AG04449 (cell line): ENCODE measurements at places on chromosomes 11 and 22.

DNA sequence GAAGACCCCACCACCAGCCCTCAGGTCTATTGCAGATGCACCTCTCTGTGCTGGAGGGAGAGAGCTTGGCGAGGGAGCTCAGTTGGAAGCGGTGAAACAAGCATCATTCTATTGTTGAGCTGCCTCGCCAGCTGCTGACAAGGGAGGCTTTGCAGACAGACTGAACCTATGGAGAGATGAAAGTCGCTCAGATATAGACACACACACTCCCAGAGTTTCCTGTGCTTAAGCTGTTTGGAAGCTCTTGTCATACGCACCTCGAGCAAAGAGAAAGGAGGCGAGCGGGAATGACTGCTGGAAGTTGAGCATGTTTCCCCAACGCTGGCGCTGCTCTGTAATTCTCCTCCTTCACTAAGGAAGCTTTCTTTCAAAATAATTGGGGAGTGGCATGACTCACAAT is 126.1 kb downstream of the TRIM29 start:
- DNase-seq, result no peak

DNA sequence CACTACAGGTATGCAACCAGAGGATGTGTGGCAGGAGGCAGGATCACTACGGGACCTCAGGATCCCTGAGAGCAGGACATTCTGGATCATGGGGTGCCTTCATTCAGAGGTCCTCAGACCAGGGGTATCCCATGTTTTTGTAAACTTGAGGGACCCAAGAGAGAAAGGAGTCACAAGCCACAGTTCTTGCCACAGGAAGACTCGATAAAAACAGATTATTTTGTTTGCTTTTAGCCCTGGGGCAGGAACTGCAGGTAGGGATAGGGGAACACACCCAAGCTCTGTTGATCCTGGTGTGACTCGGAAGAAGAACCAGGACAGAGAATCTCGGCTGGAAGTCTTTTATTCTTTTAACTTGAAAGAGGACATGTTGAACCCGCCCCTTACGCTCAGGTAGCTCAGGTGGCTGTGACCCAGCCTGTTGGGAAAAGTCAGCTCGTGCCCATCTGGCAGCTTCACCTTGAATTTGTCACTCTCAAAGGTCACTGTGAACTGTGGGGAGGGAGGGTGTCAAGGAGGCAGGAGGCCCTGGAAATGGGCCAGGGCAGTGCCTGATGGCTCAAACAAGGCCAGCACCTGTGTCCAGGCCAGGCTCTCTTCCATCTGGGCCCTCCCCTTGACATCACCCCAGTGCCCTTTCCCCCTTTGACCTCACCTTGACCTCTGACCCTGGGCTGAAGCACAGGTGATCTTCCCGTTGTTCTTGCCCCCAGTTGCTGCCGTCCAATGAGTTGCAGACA is 9.8 kb downstream of the LGALS2 start:
- no peak for DNase-seq

DNA sequence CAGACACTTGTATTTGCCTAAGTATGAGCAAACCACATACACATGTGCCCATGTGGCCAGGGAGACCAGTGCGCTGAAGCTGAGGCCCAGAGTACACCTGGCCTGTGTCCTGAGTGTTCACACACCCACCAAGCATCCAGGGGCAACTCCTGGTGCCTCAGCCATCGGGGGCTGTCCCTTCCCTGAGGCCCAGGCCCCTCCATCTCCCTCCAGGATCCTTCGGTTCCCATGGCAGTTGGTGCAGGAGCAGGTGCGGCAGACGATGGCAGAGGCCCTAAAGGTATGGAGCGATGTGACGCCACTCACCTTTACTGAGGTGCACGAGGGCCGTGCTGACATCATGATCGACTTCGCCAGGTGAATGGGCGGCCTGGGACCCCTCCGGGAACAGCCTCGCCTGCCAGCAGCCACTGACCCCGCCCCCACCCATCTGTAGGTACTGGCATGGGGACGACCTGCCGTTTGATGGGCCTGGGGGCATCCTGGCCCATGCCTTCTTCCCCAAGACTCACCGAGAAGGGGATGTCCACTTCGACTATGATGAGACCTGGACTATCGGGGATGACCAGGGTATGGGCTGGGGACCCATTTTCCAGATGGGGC is 6.5 kb upstream of the SMARCB1 start:
- no peak for DNase-seq

- no peak for DNase-seq
These were observed 65.2 kb upstream of the CTSC start for GRCh38 chr11:88402784-88403183.

GRCh38 chr22:36257948-36258670 is 5.2 kb downstream of the APOL1 start:
- no peak for DNase-seq

GRCh38 chr22:41479671-41480396 is 10.9 kb downstream of the ACO2 start:
- DNase-seq, result no peak
